ENCODE measurements at places on chromosomes 6 and 20.
A peak's percentile ranks its signal among the peaks of the same experiment; 100 is the strongest.

DNA sequence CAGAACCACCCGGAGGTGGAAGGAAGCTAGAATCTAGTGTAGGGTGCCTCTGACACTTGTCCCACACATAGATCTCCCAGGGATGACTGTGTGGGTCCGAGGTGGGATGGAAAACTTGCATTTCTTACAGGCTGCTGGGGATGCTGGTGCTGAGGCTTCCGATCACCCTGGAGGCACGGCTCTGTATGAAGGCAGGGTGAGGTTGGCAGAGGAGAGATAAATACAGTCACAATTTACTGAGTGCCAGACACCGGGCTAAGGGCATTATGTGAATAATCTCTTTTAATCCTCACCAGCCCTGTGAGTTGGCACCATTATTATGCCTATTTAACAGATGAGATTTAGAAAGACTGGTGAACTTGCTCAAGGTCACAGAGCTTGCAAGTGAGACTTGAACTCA lies 250.2 kb upstream of the RREB1 start:
- DNase-seq, result no peak

GRCh38 chr6:45293306-45293705 lies 34.8 kb upstream of the RUNX2 start:
- no peak for DNase-seq

DNA sequence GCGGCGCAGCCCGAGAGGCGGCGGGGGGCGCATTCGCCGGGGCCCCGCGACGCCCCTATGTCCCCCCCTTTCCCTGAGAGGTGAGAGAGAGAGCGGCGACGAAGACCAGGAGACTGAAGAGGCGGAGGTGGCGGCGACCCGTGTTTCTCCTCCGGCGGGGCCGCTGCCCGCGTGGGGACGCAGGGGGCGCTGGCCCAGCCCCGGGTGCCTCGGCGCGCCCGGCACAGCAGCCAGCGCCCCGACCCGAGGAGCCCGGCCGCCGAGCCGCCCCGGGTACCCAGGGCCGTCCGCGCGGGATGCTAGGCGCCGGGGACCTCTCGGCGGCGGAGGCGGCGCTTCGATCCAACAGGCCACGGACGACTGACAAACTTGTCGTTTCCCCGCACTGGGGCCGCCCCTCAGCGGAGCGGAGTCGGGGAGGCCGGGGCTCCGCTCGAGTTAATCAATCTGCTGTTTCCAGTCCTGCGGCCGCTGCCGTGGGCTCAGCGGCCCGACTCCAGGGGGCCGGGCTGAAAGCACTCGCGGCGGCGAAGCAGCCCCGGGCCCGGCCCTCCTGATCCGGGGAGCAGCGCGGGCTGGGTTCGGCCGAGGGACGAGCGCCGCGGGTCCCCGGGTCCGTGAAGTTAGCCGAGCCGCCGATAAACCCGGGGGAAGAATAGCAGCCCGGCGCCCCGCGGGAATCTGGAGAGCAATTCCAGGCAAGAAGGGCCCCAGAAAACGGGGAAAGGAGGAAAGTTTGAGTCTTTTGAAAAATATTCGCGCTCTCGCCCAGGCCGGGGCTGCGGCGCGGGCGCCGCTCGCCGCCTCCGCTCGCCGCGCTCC lies 631 bp downstream of the MDGA1 start:
- DNase-seq, result no peak

DNA sequence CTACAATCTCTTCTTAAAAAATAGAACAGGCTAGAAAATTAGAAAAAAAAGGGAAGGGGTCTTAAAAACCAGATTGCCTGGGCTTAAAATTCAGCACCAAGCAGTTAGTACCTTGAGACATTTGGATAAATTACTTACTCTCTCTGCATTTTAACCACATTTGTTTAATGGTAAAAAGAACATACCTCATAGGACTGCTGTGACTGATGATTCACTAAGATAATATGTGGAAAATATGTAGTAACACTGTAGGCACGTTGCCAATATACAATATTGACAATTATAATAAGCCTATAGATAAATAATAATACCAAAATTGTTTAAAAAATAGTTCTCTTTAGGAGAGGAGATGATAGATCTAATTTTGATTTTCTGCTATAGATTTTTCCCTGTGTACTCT lies 750.4 kb downstream of the TENT5A start:
- DNase-seq, result no peak

GRCh38 chr20:38158701-38159351 lies 6.2 kb downstream of the TGM2 start:
- peak; percentile 32 for DNase-seq

GRCh38 chr20:5504061-5504739 lies 187.4 kb upstream of the PROKR2 start:
- DNase-seq, result no peak

DNA sequence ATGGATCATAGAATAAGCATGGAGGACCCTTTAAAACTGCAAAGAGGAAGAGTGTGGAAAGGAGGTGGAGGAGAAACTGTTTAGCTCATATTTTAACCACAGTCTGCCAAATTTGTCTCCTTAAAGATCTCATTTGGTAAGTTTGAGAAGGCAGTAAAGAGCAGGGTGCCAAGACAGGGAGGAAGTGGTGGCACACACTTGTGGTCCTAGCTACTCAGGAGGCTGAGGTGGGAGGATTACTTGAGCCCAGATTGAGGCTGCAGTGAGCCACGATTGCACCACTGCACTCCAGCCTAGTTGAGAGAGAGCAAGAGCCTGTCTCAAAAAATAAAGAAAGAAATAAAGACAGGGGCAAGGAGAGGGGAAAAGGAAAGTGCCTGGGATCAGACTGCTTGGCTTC lies 16.8 kb upstream of the DCBLD1 start:
- no peak for DNase-seq

DNA sequence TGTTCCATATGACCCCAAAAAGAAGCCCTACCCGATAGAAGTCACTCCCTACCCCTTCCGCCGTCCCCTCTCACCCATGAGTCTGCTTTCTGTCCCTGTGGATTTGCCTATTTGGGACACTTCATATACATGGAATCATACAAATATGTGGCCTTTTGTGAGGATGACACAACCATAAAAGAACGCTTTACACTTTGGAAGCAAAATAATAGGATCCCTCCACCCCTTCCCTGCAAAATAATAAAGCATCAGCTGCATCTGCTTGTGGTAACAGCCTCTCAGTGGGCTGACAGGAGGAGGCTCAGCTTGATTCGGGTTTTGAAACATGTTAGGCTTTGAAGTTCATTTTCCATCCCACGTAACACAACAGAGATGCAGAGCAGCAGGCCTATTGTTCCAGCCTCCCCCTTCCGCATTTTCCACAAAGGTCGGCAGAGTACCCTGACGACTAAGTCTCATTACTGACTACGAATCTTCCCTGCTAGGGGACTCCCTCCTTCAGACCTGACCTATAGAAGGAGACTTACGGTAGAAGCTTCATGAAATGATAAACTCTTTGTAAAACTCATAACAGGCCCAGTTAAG lies 99.1 kb downstream of the ALDH8A1 start:
- DNase-seq, result no peak

- no peak for DNase-seq
These were observed 138.0 kb upstream of the RREB1 start for GRCh38 chr6:6969761-6970223.

DNA sequence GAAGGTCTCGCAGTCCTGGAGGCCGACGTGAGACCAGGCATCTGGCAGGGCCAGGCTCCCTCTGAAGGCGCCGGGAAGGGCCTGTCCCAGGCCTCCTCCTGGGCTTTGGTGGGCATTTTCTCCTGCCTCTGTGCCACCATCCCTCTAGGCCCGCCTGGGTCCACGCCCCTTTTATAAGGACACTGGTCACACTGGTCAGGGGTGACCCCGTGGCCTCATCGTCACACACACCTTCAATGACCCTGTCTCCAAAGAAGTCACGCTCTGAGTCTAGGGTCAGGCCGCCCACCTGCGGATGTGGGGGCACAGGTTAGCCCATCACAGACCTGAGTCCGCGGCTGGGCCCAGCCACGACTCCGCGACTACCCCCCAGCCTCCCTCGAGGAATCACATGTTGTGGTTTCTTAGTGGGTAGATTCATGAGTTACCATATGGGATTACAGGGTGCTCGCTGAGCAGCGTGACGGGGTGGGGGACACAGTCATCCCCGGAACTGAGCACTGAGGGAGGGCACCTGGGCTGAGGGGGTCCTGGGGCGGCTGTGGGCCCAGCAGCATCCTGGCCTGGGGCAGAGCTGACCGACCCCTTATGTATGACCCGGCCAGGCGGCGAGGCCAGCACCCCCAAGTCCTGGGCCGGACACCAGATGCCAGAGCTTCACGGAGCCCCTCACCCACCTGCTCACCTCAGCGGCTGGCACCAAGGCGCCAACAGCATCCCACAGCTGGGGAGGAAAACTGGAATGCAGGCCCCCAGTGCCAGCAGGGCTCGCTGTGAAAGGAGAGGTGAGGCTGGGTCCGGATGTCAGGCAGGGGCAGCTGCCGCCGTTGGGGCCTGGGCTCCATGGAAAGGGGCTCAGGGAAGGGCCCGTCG lies 115.9 kb downstream of the DLL1 start:
- no peak for DNase-seq

DNA sequence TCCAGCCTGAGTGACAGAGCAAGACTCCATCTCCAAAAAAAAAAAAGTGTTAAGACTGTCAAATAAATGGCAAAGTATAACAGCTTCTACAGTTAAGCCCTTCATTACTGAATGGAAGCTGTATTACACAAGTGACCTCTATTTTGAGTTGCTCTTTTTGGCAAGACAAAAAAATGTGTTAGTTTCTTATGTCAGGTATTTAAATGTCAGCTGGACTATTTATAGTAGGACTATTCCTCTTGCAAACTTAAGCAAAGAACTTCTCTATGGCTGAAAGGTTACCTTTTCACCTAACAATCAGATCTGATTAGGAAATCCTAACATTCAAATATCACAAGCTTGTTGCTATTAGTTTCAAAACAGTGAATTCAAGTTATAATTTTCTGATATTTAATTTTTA lies 12.4 kb downstream of the UBE2V1 start:
- DNase-seq, result no peak

- no peak for DNase-seq
These were observed 182.2 kb downstream of the FARS2 start for GRCh38 chr6:5443491-5443890.

GRCh38 chr6:147103007-147103406 lies 101.2 kb upstream of the STXBP5 start:
- no peak for DNase-seq

- DNase-seq, result no peak
These were observed 838.0 kb downstream of the DHX35 start for GRCh38 chr20:39800111-39800510.

DNA sequence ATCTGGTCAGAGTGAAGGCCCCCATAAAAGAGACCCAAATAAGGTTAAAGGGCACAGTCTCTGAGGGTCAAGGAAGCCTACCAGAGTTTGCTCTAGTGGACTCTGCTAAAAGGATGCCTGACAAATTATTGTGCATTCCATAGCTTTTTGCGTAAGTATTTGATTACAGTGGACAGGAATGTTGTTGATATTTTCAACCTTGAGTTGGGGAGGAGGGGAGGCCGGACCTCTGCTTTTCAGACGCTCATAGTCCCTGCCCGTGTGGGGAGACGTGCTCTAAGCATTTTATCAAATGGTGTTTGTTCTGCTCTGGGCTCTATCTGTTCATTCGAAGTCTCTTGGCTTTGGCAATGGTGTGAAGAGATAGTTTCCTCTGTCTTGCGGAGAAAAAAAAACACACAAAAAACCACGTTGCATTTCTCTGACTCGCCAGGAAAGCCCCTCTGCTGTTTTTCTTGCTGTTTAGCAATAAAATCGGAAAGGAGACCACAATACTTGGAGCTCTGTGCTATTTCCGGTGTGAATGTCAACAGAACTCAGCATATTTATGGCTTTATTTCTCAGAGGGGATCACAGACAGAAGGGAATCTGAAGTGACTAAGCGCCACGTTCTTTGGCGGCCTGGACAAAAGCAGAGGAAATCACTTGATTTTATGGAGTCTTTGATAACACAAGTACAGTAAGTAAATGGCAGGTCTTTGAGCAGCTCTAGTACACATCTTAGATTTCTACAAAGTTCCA lies 159.8 kb downstream of the ZFP64 start:
- no peak for DNase-seq

DNA sequence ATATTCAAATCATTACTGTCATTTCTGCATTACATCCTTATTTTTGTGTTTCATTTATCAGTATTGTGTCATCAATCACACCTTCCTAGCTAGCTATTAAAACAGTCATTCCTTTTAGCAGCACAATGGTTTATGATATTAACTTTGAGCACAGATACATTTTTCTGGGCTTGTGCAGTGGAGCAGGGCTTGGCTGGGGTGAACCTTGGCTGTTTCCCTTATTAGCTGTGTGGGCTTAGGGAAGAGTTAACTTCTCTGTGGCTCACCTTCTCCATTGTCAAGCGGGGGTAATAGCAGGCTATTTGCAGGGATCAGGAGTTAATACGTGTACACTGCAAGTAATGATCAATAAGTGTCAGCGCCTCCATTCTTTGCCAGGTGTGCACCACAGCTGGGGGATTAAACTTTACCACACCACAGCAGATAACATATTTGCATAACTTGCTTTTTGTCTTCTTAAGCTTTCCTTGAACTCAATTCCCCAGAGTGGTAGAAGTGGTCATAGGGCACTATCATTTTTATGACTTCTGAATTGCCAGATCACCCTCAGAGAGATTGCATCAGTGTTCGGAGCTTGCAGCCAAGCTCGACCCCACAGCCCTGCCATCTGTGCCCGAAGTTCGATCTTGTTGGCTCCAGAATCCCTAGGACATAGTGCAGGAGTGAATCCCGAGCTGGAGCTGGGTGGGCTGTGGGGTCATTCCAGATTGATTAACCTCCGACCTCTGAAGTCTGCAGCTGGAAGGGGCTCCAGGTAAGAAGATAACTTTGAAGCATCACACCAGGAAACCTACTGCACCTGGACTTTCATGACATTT lies 1.5 kb upstream of the PYGB start:
- DNase-seq, result no peak

GRCh38 chr6:156589281-156589680 lies 187.9 kb upstream of the ARID1B start:
- no peak for DNase-seq

DNA sequence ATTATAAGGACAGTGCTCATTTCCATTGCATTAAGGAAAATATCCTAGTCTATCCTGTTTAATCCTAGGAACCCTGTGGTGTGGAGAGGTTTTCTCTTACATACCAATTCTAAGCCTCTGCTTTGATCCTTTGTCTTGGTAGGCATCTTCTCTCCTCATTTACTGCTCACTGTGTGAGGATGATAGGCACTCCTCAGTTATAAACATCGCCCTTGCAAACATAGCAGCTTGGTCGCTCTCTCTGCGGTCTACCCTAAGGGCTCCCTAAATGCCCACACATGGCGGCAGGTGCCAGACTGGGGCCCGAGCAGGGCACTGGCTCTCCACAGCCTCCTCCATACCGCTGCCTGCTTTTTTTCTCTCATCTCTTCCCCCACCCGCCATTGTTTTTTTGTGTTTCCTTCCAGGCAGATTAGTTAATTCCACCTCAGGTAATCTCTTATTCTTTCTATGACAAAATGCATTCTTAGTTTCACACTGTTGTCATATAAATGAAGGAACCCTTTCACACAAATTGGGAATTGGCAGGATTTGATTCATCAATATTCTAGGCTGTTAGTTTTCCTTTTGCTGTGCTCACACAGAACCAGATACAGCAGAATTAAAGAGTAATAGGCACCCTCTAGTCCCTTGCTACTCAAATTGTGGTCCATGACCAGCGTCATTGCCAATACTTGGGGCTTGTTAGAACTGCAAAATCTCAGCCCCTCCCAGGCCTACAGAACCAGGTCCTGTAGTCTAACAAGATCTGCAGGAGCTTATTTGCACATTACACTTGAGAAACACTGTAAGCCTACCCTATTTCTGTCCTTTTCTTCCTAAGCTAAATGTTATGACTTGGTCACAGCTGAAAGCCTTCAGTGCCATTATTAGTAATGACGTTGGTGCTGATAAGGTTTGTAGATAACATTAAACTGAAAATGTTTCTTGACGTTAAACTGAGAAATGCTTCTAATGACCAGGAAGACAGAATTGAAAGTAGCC lies 36.3 kb downstream of the CARMIL1 start:
- DNase-seq, result no peak

All from hematopoietic multipotent progenitor cell treated with erythropoietin and hydrocortisone succinate and interleukin-3 and kit ligand, for 17 days (in vitro differentiated cells).